ENCODE measurements at places on chromosomes 2 and 18.

GRCh38 chr2:88016086-88016959 lies at the start of gene RNU2-63P:
Gene RNU2-63P (minus strand): TSS chr2:88016547.
- DNase-seq = peak; percentile 70

DNA sequence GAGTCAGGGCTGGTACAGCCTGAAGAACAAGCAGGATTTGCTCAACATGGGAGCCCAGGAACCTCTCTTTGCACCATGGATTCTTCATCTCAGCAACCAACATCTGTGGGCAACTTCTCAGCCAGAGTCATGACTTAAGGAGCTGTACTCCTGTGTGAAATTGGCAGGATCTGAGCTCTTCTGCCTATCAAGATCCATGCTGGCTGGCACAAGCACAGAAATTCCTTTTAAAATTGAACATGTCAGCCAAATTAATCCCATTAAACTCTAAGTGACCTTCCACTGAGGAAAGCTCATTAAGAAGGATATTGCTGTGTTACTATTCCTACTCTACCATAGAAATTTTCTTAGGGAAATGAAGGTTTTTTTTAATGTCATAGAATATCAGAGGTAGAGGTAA lies 110.5 kb upstream of the SCG2 start:
- DNase-seq = no peak

GRCh38 chr2:62506421-62506750 lies 391 bp upstream of the TMEM17 start:
- no peak for DNase-seq

- no peak for DNase-seq
These were observed 11.7 kb upstream of the GORASP2 start for GRCh38 chr2:170917219-170917913.

DNA sequence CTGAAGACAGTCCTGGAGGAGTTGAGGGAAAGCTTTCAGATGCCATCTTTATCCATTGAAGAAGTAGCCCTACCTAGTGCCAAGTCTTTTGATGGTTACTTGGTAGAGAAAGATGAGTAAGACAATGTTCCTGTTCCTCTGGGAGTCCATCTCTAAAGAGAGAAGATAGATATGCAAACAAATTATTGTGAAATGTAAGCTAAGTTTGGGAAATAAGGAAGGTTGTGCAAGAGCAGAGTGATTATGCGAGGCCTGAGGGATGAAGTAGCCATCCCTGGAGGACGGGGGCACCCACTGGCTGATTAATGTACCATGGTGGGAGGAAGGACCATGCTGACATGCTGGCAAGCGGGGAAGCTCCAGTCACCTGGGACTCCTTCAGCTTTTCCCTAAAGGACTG lies 994 bp upstream of the DTNA start:
- no peak for DNase-seq

DNA sequence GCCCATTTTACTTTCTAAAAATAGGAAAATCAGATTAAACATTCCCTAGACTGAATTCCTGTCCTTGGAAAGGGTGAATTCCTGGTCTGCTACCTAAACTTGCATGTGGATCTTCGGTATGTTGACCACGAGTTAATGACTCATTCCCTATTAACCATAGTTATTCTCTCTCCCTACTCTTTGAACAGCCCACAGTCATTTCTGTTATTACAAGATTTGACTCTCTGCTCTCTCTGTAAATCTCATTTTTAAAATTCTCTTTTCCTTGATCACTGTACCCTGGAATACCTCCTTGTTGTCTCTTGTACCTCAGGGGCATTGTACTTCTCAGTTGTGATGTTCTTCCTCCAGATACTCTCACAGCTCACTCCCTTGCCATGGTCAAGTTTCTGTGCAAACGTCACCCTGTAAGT lies 92.0 kb upstream of the GULP1 start:
- no peak for DNase-seq

GRCh38 chr2:8368463-8368862 lies 313.4 kb upstream of the ID2 start:
- DNase-seq = no peak

- peak; percentile 35 for DNase-seq
These were observed 16.3 kb upstream of the GTF2A1L start for GRCh38 chr2:48601349-48601748.

- DNase-seq = peak; percentile 22
These were observed 101.2 kb downstream of the UBR3 start for GRCh38 chr2:169928463-169928864.

DNA sequence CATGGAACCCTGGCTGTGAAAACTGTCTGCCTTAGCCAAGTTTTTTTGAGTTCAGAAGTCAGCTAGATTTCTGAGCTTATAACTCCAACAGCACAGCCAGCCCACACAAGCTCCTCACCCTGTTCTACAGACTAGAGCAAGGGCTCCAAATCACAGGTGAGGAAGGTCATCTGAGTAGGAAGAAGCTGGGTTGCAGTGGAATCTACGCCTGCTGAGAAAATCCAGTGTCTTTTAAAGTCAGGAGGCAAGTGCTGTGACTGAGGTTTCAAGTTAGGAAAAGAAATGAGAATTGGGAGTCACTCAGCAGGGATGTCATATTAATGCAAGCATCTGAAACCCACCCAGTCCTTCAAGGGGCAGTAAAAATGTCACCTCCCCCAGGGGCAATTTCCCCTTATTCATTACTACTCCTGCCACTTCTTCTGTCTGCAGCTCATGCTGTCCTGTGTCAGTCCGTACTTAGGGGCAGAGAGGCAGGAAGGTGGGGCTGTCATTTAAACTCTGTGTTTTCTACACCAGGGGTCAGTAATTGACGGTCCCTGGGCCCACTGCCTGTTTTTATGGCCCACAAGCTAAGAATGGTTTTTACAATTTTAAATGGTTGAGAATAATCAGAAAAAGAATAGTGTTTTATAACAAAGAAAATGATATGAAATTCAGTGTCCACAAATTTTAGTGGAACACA lies 551.1 kb downstream of the BCL11A start:
- no peak for DNase-seq

DNA sequence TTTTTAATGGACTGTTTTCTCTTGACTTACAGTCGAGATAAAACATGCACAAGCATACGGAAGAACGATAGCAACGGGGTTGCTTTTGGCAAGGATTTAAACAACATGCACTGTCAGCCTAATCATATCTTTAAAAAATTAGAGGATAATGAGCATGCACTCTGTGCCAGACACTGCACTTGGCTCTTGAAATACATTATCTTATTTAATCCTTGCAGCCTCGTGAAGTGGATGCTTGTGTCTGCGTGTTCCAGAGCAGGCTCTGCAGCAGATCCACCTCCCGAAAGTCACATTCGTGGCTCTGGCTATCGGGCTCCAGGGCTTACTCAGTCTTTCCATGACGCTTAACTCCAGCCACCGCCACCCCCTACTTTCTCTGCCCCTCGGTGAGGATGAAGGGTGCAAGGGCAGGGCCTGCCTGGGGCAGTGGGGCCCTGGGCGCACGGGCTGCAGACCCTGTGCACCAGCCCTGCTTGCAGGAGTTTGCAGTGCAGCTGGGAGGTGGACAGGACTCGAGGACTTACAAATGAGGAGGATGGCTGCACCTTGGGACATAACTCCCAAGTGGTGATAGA lies 61.7 kb downstream of the ACKR3 start:
- no peak for DNase-seq

DNA sequence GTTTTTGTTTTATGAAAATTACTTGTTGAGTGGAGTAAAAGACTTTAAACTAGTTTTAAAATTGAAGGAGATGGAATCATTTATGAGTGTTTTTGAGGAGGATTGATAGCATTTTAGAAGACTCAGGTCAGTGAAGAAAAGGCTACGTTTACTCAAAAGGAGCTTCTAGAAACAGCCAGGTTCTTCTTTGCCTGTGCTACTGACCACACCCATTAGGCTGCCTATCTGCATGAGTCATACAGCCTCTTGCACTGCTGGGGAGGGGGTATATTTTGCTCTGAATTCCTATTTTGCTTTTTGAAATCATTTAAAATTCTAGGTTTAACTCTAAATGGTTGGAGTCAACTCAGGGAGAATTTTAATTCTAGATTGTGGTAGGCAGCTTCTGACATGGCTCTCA lies 22.3 kb downstream of the EFEMP1 start:
- DNase-seq = no peak

GRCh38 chr2:20214566-20215182 lies 10.3 kb downstream of the SDC1 start:
- no peak for DNase-seq

GRCh38 chr18:59911600-59911999 lies 11.8 kb downstream of the PMAIP1 start:
- DNase-seq = no peak

DNA sequence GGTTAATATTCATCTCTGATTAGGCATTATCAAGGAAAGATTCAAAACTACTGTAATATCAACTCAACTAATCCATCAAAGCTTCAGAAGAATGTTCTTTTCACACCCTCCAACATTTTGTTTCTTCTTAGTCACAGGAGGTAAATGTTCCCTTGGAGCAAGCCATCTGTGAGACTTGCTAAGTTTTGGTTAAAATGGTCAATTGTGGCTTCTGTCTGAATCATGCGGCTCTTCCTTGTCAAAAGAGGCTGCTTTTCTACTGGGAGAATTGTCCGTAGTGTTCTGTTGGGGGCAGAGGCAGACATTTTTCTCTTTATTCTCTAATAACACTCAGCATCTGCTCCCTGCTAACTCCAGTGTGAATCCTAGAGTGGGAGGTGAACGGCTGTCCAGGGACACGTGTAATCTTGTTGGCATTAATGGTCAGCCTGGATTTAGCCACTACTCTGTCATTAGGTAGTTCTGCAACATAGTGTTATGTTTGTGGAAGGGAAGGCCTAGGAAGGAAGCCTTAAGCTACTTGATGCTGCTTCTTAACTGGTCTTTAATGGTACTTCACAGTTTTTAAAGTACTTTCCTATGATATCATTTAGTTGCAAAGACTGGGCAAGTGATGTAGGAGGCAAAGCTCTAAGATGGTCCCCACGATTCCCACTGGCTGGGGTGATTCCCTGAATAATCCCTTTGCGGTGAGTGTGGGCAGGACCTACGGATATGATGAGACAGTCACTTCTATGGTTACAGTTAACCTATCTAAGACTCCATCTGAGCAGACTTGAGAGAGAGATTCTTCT lies 22.6 kb upstream of the FAP start:
- no peak for DNase-seq

DNA sequence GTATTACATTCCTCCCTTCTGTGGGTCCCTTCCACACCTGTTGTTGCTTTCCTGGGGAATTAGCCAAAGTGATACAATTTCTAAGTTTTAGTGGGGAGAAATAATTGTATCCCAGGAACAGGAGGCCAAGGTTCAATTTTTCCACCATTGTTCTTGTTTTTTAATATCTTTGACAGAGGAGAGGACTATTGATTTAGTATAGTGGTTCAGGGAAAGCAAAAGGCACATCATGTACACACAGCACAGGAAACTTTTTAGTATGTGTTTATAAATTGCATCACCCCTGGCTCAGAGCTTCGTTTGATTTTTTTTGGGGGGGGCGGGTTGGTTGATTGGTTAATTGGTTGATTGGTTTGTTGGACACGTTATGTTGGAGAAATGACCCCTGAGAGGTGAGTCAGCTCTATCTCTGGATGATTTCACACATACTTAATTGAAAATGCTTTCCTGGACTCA lies 431.6 kb downstream of the PID1 start:
- DNase-seq = no peak

- no peak for DNase-seq
These were observed 100.7 kb downstream of the NUP35 start for GRCh38 chr2:183224948-183225347.

DNA sequence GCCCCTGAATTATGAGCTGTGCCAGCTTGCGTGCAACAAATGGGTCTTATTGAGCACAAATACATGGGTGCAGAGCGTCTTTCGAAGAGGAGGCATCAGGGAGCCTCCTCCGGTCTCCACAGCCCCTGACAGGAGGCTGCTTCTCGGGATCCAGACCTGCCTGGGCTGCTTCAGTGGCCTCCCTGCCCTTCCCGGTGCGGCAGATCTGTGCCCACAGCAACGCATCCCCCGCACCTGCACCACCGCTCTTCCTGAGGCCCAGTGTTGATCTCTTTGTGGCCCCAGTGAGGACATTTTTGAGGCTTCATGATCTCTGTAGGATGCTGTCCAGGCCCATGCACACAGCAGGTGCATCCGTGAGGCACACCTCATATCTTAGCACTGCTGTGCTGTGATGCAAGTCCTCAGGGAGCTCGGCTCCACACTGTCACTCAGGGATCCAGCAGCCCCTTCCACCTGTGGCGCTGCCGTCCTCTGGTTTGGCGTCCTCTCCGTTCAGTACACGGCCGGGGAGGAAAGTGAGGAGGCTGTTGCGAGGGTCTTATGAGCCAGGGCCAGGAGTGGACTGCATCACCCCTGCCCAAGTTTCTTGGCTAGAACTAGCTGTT lies 17.4 kb downstream of the RTP5 start:
- DNase-seq = no peak

GRCh38 chr2:218754201-218754600 lies 27.7 kb upstream of the CYP27A1 start:
- no peak for DNase-seq

GRCh38 chr18:55779691-55780585 lies 191.9 kb upstream of the TCF4 start:
- DNase-seq = no peak

DNA sequence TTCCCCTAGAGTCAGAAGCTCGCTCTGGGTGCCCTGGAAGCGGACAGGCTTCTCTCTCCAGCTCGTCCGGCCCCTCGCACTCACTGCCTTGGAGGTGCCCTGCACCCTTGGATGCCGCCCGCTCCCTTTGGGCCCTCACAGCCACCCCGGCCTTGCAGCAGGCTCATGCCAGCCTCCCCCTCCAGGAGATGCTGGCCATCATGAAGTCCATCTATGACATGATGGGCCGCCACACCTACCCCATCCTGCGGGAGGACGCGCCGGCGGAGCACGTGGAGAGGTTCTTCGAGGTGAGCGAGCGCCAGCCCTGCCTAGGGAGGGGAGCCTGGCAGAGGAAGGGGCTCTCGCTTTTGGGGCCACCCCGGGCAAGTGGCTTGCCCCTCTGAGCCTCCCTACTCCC lies 20.3 kb upstream of the FAHD2A start:
- DNase-seq = no peak

- no peak for DNase-seq
These were observed 10.5 kb downstream of the CYP27A1 start for GRCh38 chr2:218792433-218792832.

DNA sequence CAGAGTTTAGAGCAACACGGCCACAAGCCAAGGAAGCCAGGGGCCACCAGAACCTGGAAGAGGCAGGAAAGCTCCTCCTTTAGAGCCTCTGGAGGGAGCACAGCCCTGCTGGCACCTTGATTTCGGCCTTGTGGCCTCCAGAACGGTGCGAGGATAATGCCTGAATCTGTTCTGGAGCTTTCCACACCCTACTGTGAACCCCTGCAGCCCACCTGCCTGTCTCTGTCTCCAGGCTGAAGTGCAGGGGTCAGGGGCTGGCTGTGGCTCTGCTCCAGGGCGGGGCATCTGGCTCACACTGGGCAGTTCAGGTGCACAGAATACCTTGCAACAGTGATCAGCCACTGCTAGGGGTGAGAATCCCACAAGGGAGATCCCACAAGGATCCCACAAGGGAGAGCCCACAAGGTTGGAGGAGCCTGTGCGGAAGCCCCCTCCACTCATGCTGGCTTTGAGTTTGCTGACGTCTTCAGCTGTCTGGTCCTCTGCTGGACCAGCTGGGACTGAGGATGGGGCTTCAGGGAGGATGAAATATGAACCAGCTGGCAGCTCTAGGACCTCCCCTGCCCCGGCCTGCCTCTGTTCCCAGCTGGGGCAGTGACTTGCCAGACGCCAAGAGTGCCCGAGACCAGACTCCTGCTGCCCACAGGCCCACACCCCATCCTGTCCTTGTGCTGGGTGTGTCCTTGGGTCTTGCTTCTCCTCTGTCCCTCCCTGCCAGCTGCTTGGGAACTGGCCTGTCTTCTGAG lies 56.4 kb upstream of the OTOS start:
- no peak for DNase-seq

Measured in NT2/D1 (cell line).